ENCODE measurements at places on chromosomes 12 and 14.

- DNase-seq: no peak
These were observed 91.9 kb downstream of the PCNX1 start for GRCh38 chr14:70999117-70999516.

- DNase-seq: no peak
These were observed 6.1 kb downstream of the METTL3 start for GRCh38 chr14:21505012-21505553.

DNA sequence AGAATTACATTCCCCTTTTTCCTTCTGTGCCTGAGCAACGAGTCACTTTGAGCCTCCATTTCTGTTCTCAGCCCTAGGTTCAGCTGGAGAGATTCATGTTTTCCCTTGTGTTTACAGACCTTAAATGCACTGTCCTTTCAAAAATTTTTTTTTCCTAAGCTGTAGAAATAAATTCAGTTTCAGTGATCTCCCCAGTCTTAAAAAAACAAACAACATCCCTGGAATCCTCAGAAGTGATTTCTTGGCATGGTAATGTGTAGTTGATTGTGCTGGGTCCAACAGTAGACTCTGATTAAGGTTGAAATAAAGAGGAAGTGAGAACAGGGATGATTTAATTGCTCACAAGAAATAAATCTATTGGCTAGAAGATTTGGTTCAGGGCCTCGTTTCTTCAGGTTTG, 89.3 kb downstream of the NTN4 start:
- no peak for DNase-seq

DNA sequence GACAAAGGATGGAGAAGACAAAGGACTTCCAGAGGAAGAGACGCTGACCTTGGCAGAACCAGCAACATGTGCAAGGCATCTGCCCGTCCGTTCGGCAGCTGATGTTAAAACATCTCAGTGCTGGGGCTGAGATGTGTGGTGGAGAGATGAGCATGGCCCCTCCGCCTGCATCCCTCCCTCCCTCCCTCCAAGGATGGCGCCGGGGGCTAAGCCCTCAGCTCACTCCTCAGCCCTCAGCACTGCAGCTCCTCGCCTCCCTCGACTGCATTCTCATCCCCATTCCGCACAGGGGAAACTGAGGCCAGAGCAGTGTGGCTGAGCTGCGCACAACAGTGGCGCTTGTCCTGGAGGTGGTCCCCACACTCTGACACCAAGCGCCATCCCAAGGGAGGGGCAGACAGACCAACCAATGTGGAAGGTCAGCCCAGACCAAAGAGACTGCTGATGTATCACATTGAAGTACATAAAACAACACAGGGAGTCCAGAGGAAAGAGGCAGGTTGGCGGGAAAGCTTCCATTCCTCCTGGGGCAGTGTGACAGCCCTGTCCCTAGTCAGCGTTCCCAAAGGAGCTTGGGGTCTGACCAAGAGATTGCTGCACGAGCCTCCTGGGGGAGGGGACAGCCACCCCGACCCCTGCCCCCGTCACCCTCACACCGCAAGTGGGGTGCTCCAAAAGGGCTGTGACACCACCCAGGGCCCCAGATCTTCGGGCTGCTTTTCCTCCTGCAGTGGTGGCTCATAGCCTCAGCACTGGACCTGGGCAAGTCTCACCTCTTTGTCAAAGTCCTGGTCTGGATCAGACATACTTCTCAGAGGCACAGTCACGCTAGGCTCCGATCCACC, 15.1 kb downstream of the AMN start:
- no peak for DNase-seq

DNA sequence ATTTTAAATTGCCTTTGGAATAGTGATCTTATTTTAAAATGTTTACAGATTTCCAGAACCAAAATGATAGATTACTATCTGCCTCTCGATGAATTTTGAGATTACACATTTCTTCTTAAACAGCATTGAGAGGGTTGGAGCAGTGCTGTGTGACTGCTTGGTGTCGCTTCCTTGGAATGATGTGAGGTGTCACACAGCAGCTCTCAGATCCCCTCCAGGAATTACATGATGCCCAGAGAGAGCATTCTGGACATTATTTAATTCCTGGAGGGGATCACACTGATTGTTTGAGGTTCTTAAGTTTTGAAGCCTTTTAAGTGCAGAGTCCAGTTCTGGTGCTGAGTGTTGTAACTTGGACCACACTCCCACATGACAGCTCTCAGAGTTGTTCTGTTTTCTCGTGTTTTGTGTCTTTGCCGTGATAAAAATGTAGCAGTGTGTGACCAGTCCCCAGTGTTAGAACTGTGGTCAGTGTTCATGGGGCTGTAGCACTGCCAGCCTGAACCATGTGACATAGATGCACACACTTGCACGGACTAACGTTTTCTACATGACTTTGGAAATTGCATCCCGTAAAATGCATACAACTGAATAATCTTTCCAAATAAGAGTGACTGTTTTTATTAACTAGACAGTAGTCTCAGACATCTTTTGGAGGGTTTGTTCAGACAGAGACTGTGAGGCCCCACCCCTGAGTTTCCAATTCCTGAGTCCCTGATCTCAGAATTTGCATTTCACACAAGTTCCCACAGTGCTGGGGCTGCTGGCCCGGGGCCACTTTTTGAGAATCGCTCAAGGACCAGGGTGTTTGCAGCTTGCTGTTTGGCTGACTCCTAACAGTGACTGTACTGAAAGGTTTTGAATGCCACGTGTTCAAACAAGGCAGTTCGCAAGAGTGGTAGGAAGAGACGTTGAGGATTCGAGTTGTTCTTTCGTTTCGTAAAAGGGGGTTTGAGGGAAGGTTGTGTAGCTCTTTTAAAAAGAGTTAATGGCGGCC, 26.0 kb downstream of the XRCC3 start:
- DNase-seq: peak; percentile 74

Data from germinal center (tissue), 1 donor.